ENCODE measurements at places on chromosomes 2 and 18.

- no peak for DNase-seq
Observed at GRCh38 chr2:196719110-196719872, 79.8 kb downstream of the CCDC150 start.

- no peak for DNase-seq
Observed at GRCh38 chr2:150428641-150429040, 58.8 kb downstream of the RND3 start.

- no peak for DNase-seq
Observed at GRCh38 chr2:177588671-177589070, 196.1 kb downstream of the AGPS start.

GRCh38 chr2:25587361-25587760, 86.0 kb downstream of the DTNB start:
- no peak for DNase-seq

GRCh38 chr18:46320297-46320696, 216.1 kb downstream of the HAUS1 start:
- no peak for DNase-seq

DNA sequence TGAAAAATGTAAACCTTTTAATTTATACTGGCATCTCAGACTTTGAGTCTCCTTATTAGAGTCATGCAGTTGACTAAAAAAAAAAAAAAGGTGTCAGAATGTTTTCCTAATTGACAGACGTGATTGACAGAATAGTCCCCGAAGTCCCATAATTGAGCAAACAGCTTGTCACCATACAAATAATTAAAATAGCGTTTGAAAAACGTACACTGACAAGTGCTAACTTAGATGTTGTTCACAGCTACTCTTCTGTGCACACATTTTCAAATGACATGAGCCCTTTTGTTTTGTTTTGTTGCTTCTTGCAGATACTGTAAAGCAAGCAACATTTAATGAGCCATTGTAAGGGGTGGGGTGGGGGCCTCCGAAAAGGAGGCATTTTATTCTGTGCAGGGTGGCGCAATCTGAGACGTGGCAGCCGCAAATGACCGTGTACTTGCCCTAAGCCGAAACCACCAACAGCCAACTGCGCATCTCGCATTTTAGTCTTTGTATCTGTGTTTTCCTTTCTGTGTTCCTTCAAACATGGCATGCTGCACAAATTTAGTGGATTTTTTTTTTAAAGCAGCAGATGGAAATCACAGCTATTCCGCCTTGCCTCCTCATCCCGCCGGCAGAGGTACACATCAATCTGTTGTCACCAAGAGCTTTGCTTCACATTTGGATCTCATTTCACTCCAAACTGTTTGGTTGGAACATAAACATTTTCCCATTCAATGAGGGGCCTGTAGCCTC, 52.4 kb downstream of the LPIN1 start:
- peak; percentile 65 for DNase-seq

All from NCI-H1694 (cell line).